CD4-positive, alpha-beta T cell treated with Interleukin-17A for 4 hours (primary cell): ENCODE measurements at places on chromosomes 11 and 22.

- DNase-seq = no peak
Measured at GRCh38 chr11:102226702-102227490, 90.4 kb upstream of the BIRC3 start.

GRCh38 chr11:102112509-102112821, 2.2 kb downstream of the YAP1 start:
- no peak for DNase-seq

DNA sequence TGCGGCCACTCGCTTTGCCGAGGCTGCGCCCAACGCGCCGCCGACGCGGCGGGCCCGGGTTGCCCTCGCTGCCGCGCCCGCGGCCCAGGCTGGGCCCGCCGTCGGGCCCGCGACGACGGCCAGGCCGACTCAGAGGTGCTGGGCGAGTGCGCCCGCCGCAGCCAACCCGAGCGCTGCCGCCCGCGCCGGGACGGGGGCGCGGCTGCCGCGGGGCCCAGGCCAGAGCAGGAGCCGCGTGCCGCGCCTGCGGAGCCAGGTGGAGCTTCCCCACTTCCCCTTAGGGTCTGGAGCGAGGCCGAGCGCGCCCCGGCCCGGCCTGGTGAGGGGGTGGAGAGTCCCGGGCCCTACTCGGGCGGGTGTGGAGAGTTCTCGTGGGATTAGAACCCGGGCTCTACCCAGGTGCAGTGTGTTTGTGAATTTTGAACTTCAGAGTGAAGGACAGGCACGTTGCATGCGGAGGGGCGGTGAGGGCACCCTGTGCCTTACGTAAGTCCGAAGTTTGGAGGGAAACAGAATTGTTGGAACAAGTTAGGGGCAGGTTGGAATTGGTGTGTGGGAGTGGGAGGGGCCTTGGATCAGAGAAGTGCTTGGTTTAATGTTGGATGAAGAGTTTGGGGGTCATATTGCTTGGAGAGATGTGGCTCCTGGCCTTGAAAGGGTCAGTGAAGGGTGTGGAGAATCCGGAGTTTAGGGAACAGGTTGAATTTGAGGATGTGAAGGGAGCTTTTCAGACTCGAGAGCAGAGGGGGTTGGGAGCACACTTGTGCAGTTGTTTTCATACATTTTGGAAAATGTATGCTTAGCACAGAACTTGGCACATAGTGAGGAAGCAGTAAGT, 697 bp downstream of the RNF169 start:
- peak; percentile 62 for DNase-seq

- no peak for DNase-seq
Measured at GRCh38 chr11:101028644-101029043, 101.0 kb downstream of the PGR start.

GRCh38 chr11:5703741-5704536, 14.3 kb downstream of the TRIM22 start:
- no peak for DNase-seq

DNA sequence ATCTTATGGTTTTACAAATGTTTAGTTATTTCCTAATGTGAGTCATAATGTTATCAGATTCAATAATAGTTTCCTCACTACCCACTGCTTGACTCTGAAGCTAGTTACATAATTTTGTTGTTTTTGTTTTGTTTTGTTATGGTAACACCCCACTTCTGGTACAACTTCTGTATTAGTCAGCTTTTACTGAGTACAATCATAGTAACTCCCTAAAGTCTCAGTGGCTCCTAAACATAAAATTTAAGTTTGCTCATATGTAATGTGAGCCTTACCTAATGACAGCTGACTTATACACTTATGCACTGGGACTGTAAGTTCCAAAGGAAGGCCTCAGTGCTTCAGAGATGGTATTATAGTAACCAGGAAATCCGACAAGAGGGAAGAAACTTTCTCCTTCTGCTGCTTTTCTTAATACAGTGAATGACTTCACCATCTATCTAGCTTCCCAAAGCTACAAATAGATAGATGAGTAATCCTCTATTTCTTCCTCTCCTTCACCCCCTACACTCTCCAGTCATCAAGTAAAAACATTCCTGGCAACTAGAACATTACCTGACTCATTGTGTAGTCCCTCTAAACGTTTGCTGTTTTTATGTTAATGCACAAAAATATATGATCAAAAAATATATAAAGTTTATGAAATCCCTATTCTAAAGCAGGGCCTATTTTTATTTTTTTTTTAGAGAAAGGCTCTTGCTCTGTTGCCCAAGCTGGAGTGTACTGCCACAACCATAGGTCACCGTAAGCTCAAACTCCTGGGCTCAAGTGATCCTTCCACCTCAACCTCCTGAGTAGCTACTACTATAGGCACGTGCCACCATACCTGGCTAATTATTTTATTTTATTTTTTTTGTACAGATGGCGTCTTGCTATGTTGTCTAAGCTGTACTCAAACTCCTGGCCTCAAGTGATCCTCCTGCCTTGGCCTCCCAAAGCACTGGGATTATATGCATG, 563.0 kb downstream of the SOX6 start:
- no peak for DNase-seq

DNA sequence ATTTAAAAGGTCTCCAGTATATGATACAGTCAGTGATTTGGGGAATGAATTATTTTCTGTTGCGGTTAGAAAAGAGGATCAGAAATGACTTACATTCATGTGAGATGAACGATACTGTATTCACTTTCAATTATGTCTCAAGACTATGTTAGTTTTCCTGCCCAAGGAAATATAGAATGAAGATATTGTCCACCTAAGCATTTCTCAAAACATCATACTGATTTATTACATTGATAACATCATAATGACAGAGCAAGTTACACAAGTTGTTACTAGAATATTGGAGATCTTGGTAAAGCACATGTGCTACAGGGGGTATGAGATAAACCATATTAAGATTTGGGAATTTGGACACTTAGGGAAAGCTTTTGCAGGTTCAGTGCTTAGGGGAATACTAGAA, 67.8 kb upstream of the OR9G4 start:
- DNase-seq = no peak

- no peak for DNase-seq
Measured at GRCh38 chr22:26798462-26799065, 141.2 kb downstream of the MIAT start.

GRCh38 chr11:118953265-118953664, 2.8 kb upstream of the UPK2 start:
- no peak for DNase-seq

- DNase-seq = no peak
Measured at GRCh38 chr11:68090706-68091105, 30.5 kb downstream of the CHKA start.

GRCh38 chr11:132142554-132142953, 772.1 kb downstream of the NTM start:
- no peak for DNase-seq

DNA sequence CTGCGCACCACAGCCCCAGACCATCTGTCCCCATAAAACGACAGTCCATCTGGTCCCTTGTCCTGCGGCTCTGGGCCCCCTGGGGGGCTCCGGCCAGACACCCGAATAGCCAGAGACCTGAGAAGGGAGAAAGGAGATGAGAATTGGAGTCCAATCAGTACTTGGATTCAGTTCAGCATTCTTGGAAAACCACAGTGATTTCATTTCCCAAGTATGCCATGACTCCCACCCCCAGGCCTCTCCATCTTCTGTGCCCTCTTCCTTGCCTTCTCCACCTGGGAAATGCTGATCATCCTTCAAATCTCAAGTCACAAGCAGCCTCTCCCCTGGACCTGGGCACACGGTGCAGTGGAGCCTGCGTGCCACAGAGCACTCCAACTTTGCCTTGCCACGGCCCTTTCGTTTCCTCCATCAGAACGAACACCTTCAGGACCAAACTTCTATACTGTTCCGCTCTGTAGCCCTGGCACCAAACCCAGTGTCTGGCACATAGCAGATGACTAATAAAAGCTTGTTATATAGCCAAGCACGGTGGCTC, 10.9 kb upstream of the MFNG start:
- DNase-seq = no peak

GRCh38 chr11:41053894-41054293, 405.6 kb downstream of the LRRC4C start:
- no peak for DNase-seq

DNA sequence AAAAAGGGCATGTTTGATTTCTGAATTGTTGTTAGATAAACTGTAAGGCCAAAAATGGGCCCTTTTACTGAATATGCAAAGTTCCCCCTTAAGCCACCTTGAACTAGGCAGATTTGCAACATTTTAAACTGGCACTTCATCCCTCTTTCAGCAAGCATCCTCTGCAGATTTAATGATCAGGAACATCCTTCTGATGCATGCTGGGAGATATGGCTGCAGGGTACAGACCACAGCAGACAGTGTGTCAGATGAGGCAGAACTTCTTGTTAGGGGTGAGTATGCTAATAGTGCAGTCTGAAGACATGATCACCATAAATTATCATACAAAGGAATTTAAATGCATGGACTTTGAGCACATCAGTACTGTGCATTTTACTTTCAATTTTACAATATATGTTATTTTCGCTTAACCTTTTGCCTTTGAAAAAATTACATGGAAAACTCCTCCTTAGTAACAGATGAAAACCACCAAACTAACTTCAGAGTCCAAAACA, 462.5 kb upstream of the ARHGAP42 start:
- no peak for DNase-seq

DNA sequence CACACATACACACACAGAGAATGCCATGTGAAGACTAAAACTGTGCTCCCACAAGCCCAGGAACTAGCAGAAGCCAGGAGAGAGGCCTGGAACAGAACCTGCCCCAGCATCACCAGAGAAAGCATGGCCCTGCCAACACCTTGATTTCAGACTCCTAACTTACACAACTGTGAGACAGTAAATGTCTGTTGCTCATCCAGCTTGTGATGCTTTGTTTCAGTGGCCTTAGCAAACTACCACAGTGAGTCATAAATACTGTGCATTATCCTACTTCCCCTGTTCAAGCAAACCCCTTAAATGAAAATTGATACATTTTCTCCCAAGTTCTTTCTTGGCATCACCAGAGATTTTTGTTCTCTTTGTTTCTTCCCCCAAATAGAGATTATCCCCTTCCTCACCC, 1539.4 kb upstream of the TENM4 start:
- no peak for DNase-seq

- DNase-seq = no peak
Measured at GRCh38 chr22:22816766-22817410, 70.7 kb upstream of the IGLL5 start.

GRCh38 chr11:128917144-128917724, 25.4 kb downstream of the TP53AIP1 start:
- DNase-seq = no peak

DNA sequence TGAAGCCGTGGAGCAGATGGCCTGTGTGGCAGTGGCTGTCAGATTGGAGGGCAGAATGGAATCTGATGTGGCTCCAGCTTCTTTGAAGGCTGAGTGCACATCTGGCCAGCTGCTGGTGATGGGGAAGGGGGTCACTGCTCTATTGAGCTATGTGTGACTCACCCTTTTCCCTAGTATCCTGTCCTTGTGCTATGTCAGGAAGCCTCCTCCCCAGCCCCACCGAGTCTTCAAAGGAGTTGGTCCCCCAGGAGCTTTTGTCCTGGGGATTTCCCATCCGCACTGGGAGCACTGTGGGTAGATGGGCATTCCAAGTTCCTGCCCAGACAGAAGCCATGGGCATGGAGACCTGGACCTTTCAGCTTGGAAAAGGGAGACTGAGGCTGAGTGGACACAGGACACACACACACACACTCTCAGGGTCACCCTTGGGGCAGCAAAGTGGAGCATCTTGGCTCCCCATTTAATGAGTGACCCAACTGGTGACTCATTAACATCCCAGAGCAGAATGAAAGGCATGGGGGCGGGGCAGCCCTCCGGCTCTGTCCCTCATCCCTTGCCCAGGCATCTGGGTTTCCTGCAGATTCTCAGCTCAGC, 3.3 kb downstream of the SERPINH1 start:
- no peak for DNase-seq

DNA sequence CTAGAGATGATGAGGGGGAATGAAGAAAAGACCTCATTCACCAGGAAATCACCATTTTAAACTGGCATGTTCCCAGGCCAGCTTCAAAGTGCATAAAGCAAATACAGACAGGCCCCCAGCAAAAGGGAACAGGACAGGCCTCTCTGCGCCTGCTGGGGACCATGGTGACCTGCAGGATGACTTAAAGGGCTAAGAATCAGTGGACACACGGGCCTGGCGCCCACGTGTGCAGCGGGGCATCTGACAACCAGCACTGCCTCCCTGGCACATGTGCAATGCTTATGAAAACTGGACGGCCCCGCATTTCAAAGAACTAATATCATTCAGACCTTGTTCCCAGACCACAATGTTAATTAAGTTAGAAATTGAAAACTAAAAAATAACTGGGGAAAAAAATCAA, 35.6 kb downstream of the TBX1 start:
- no peak for DNase-seq
